AG04450 (cell line): ENCODE measurements at places on chromosomes 4 and X. TPM values are rescaled to one million over a fixed set of nuclear protein-coding genes. Genes with fewer than 3 reads are reported as not detected.

- peak; percentile 58 for DNase-seq
Observed at GRCh38 chr4:128858879-128859671, 49.6 kb downstream of the JADE1 start.

- no peak for DNase-seq
Observed at GRCh38 chrX:119871245-119871598, 311 bp downstream of the RNF113A start.

GRCh38 chrX:1283741-1284140 lies 15.1 kb downstream of the CSF2RA start:
- DNase-seq = no peak

- DNase-seq = no peak
Observed at GRCh38 chr4:68259191-68259590, 13.7 kb upstream of the TMPRSS11B start.

The NPY1R gene
- not detected in 2 replicates for polyA plus RNA-seq

The ZFP42 gene
- 0.05 and 0.07 TPM in 2 replicates for polyA plus RNA-seq

The CETN2 gene
- polyA plus RNA-seq = 53.8 and 70.9 TPM in 2 replicates
